ENCODE measurements at places on chromosomes 1 and 21. TPM values are rescaled to one million over a fixed set of nuclear protein-coding genes. Genes with fewer than 3 reads are reported as not detected.

- no peak for DNase-seq
Measured at GRCh38 chr1:245512980-245513578, 358.3 kb downstream of the KIF26B start.

DNA sequence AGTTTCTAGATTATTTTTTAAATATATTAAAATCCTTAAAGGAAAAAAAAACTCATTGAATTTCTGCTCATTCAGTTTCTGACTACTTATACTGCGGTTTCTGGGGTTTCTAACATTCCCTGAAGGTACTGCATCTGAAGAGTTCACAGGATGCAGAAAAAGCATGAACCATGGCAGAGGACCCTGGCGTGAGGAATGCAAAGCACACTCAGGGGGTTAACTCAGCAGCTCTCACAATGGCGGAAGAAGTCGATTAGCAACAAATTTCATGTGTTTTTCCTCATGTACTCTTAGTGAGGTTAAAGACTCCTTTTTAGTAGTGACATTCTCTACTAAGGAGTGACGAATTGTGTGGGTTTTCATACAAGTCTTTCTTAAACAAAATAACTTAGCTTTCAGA, 975.6 kb downstream of the NCAM2 start:
- DNase-seq = no peak

- DNase-seq = no peak
Measured at GRCh38 chr1:155773221-155773620, 83.8 kb downstream of the GON4L start.

The SPRR1B gene
- total RNA-seq = not detected

- no peak for DNase-seq
Measured at GRCh38 chr1:30036229-30036547, 687.2 kb downstream of the MATN1 start.

The TAL1 gene
- not detected for total RNA-seq

DNA sequence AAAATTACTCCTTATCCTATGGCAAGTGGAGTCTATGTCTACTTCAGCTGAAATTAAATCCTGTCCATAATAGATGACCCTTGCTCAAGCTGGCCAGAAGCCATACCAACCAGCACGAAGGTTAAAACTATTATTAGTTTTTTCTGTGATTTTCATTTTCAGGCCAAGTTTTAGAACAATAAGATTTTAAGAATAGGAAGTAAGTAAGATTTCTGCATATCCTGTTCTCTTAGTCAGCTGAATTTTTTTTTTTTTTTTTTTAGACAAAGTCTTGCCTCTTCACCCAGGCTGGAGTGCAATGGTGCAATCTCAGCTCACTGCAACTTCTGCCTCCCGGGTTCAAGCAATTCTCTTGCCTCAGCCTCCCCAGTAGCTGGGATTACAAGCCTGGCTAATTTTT, 6.1 kb upstream of the RBP7 start:
- DNase-seq = no peak

Data from OCI-LY7 (cell line).